HFFc6 (cell line): ENCODE measurements at places on chromosomes 2 and 18. TPM values are rescaled to one million over a fixed set of nuclear protein-coding genes. Genes with fewer than 3 reads are reported as not detected.
A peak's percentile ranks its signal among the peaks of the same experiment; 100 is the strongest.

DNA sequence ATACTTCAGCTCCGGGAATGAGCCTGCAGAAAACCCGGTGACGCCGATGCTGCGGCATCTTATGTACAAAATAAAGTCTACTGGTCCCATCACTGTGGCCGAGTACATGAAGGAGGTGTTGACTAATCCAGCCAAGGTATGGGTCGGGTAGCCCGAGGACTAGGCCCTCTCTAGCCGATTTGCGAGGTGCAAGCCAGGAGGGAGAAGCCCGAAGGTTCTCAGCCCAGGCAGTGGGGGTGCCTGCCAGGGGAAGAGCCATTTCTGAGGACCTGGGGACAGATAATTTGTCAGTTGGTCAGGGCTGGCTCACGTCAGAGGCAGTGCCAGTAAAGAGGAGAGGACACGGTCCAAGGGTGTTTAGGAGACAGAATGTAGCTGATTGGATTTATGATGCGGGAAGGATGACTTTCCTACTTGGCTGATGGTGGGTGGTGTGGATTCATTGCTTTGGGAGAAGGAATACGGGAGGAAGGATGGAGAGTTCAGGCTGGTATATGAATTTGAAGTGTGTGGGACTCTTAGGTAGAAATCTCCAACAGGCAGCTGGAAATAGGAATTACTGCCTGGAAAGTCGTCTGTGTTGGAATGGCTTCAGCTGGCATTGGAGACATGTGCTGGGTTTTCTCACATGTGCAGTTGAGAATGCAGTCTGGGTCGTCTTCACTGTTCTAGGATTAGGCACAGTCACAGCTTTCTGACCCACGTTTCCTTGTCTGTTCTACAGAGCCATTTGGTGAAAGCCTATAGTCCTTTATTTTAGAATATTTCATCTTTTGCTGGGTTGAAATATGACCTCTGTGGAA lies 874 bp downstream of the NDUFAF7 start:
- no peak overlapping the region for H3K4me3 ChIP-seq
- H3K27me3 ChIP-seq: no peaks in the 10 kb centered on the region; the same call in 1 of the 2 replicates
- no peak overlapping the region for H3K27ac ChIP-seq
- peaks cover 6% of the 10 kb centered on the region; the same call in 1 of the 2 replicates for H3K4me1 ChIP-seq

- H3K4me3 ChIP-seq: no peak overlapping the region
- no peak for DNase-seq
- H3K4me1 ChIP-seq: peaks cover 24% of the 10 kb centered on the region
- peaks cover 3% of the 10 kb centered on the region for H3K27me3 ChIP-seq
- H3K27ac ChIP-seq: peak overlapping the region; percentile 51; the same call in 1 of the 2 replicates
These were observed 124.8 kb downstream of the PARD3B start for GRCh38 chr2:204670124-204670523.

GRCh38 chr2:184032983-184033382 lies 565.3 kb upstream of the ZNF804A start:
- no peak overlapping the region for H3K4me3 ChIP-seq
- H3K27me3 ChIP-seq: no peaks in the 10 kb centered on the region
- no peak overlapping the region for H3K27ac ChIP-seq
- no peaks in the 10 kb centered on the region for H3K4me1 ChIP-seq
- no peak for DNase-seq
- H3K36me3 ChIP-seq: no peaks in the 10 kb centered on the region

DNA sequence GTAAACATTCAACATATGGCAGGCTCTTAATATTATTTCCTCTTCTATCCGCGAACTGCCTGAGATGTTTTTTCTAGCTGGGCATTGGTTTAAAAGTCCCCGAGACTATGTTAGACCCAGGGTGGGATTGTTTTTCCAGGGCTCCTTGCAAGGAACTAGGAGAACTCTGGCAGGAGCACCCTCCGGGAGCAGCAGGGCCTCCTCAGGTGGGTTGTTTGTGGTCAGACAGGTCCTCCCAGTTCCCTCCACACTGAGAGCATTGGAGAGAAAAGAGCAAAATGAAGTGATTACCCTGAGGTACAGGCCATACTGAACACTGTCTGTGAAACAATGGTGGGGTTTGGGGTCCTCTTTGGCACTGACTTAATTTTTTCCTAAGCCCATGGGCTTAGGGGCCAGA lies 115.9 kb upstream of the LGALSL start:
- DNase-seq: no peak
- H3K4me3 ChIP-seq: no peak overlapping the region
- H3K36me3 ChIP-seq: no peaks in the 10 kb centered on the region
- no peak overlapping the region for H3K27ac ChIP-seq

TMEM169 gene
- 0.07 to 0.18 TPM in 2 of 3 replicates, not detected in the other for total RNA-seq

MFSD2B gene
- total RNA-seq: 0.18 to 0.35 TPM in 2 of 3 replicates, not detected in the other

DNA sequence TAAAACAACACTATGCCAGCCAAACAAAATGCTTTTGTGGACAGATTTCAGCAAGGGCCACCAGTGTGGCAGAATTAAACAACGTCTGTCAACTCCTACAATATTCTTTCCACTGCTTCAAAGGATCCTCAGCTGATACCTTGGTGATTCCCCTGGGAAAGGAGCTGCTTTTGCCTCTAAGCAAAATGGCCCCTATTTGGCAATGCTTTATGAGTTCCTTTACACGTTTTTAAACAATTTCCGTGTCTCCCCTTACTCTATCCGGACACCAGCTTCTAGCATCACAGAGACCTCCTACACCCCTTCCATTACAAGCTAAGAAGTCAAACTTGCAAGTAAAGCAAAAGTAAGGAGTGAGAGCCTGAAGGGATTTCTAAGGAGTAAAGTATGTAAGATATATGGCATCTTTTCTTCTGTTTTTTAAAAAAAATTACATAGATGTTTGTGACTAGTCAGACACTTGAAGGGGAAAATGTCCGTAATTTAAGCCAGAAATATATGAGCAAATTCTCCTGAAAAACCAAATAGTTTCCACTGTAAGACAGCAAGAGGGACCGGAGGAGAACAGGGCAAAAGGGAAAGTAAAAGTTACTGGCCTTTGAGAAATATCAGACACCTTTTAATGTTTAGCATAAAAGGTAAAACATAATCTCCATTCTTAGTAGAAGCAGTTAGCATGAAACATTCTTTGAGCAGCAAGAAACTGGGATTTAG lies 1.9 kb downstream of the SOS1 start:
- H3K36me3 ChIP-seq: peaks cover 6% of the 10 kb centered on the region
- H3K4me1 ChIP-seq: peaks cover 48% of the 10 kb centered on the region
- no peak for DNase-seq
- H3K4me3 ChIP-seq: peak overlapping the region; percentile 94
- H3K27ac ChIP-seq: peak overlapping the region; percentile 86

DNA sequence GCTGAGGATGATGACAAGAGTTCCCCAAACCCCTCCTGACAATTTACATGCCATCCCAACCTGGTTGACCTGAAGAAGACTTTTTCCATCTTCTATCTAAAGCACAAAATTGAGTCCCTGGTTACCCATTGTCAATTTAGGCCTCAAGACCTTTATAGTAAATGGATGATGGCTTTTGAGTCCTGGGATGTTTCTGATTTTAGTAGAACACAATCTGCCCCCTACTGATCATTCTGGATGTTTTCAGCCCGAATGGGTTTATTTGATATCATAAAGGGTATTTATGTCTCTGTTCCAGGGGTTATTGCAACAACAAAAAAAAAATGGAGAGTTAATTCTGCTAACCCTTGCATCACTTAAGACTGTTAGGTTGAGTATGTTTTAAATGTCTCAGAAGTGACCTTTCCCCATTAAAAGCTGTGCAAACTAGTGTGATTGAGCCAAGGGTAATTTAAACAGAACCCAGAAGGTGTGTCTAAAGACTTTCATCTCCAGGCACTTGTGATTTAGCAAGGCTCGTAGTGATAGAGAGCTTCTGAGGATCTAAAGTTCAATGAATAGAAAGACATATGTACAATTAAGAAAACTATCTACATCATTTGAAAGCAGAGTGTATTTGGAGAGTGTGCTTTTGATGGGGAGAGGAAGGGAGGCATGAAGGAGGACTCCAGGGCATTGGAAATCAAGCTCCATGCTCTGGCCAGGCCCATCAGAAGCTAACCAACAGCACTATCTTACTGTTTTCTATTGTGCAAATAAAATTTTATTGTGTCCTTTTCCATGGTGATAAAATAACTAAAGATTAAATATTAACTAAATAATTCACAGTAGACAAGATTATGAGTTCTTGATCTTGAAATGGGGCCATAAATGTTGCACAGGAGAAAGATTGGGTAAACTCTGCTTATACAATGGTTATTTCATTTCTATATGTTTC lies 96.6 kb upstream of the NOSTRIN start:
- no peak overlapping the region for H3K4me3 ChIP-seq
- H3K27me3 ChIP-seq: no peaks in the 10 kb centered on the region
- no peaks in the 10 kb centered on the region for H3K36me3 ChIP-seq
- peak; percentile 21 for DNase-seq
- H3K27ac ChIP-seq: no peak overlapping the region
- H3K4me1 ChIP-seq: no peaks in the 10 kb centered on the region

LRATD1 gene
- total RNA-seq: 0.07 TPM in 1 of 3 replicates, not detected in the others

DNA sequence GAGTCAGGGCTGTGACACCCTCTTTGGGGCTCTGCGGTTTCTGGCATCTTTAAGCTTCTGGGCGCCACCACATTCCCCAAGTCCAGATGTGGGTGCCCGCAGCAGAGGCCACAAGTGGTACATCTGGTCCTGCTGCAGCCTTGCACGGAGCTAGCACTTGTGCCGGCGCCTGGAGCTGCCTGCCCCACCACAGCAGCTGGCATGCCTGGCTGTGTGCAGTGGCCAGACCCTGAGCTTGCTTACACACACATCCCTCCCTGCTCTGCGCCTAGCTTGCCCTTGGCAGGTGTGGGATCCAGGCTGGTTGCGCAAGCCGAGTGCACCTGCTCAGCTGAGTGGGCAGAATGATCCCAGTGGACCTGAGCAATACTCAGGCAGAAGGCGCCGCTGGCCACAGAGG lies 27.3 kb downstream of the SLC4A10 start:
- no peak overlapping the region for H3K27ac ChIP-seq
- no peaks in the 10 kb centered on the region for H3K27me3 ChIP-seq
- no peak overlapping the region for H3K4me3 ChIP-seq
- no peak for DNase-seq

GRCh38 chr2:225002656-225003045 lies 39.6 kb downstream of the DOCK10 start:
- 0 out of 2 replicates have a peak overlapping the region, but pooled peaks have one; percentile 14 for H3K27ac ChIP-seq
- peaks cover 16% of the 10 kb centered on the region for H3K36me3 ChIP-seq
- DNase-seq: no peak

BUB1 gene
- total RNA-seq: 19.8 to 48.2 TPM (median 36.2 TPM) in 3 replicates

EIPR1 gene
- total RNA-seq: 25.8 and 27.1 TPM in 2 replicates

GRCh38 chr18:6661692-6662415 lies 67.7 kb upstream of the ARHGAP28 start:
- no peaks in the 10 kb centered on the region for H3K4me1 ChIP-seq
- H3K27me3 ChIP-seq: no peaks in the 10 kb centered on the region
- no peak for DNase-seq
- no peak overlapping the region for H3K27ac ChIP-seq
- no peak overlapping the region; the same call in 1 of the 2 replicates for H3K4me3 ChIP-seq

- H3K27me3 ChIP-seq: peaks cover 2% of the 10 kb centered on the region
- DNase-seq: no peak
- no peak overlapping the region for H3K4me3 ChIP-seq
These were observed 3.7 kb downstream of the ANKRD23 start for GRCh38 chr2:96839875-96840850.

- H3K4me3 ChIP-seq: no peak overlapping the region
- no peak for DNase-seq
- no peaks in the 10 kb centered on the region for H3K36me3 ChIP-seq
- peak overlapping the region; percentile 87 for H3K27ac ChIP-seq
These were observed 789.6 kb downstream of the RNF144A start for GRCh38 chr2:7706791-7707190.

DNA sequence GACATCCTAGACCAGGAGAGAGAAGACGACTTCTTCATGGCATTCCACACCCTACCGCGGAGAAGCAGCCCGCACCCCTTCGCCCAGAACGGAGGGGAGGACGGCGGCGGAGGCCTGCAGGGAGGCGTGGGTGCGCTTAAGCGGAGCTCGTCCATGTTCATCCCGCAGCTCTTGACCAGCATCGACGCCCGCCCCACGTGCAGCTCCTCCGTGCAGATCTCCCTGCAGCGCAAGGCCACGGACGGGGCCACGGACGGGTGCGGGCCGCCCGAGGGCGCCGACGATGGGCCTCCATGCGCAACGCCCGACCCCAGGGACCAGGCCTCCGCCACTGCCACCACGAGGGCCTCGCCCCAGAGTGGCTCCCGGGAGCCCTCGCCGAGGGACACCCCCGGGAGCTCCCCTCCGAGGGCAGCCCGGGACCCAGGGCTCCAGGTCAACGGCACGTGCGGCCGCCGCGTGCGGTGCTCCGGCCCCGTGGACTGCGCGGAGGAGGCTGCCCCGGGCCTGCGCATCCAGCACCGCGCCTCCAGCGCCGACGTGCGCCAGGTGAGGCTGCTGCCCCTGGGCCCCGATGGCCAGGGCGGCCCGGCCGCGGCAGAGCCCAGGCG lies 211.8 kb downstream of the NEDD4L start:
- no peak overlapping the region for H3K4me3 ChIP-seq
- H3K4me1 ChIP-seq: peaks cover 45% of the 10 kb centered on the region
- H3K36me3 ChIP-seq: peaks cover 16% of the 10 kb centered on the region
- no peak overlapping the region for H3K27ac ChIP-seq
